Activated T-cell treated with anti-CD3 and anti-CD28 coated beads, Interleukin-2, amount 50 U/mL, for 48 hours (primary cell): ENCODE measurements at places on chromosomes 11 and 22.

DNA sequence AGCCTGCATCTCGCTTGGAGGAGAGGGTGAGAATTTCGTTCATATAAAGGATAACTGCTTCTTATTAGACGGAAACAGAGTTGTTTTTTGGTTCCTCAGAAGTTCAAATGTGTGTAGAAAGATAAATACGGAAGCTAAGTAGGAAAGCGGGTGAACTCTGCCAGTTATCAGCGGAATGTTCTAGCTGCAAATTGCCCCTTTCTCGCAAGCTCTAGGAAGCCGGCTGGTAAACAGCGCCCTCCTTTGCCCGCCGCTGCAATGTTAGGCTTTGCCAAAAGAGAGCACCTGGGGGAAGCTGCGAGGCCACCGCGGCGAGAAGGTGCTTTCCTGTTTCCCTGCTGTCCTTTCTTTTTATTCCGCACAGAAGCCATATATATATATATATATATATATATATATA is 67.0 kb downstream of the IGLL5 start:
- peak; percentile 60 for DNase-seq

GRCh38 chr11:113242767-113243397 is 71.5 kb upstream of the TTC12 start:
- no peak for DNase-seq

- DNase-seq, result peak; percentile 38
Observed at GRCh38 chr22:18000441-18001039, 23.8 kb downstream of the MICAL3 start.

GRCh38 chr11:134752964-134753770 is 341.1 kb upstream of the B3GAT1 start:
- DNase-seq, result no peak

DNA sequence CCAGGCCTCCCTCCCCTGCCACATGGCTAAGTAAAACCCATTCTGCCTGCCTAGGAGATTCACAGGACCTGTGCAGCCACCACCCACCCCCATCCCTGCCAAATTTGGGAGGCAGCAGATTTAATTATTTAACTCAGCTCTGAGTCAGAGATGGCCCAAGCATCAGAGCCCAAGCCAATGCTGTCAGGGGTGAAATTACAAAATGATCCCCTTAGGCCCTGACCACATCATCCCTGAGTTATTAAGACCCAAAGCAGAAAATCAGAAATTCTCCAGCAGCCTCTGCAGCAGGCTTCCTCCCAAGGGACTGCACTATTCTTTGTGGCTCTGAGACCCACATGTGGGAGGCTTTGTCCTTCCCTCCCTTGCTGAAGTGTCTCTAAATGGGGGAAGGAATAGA is 52.8 kb upstream of the RRAS2 start:
- no peak for DNase-seq

DNA sequence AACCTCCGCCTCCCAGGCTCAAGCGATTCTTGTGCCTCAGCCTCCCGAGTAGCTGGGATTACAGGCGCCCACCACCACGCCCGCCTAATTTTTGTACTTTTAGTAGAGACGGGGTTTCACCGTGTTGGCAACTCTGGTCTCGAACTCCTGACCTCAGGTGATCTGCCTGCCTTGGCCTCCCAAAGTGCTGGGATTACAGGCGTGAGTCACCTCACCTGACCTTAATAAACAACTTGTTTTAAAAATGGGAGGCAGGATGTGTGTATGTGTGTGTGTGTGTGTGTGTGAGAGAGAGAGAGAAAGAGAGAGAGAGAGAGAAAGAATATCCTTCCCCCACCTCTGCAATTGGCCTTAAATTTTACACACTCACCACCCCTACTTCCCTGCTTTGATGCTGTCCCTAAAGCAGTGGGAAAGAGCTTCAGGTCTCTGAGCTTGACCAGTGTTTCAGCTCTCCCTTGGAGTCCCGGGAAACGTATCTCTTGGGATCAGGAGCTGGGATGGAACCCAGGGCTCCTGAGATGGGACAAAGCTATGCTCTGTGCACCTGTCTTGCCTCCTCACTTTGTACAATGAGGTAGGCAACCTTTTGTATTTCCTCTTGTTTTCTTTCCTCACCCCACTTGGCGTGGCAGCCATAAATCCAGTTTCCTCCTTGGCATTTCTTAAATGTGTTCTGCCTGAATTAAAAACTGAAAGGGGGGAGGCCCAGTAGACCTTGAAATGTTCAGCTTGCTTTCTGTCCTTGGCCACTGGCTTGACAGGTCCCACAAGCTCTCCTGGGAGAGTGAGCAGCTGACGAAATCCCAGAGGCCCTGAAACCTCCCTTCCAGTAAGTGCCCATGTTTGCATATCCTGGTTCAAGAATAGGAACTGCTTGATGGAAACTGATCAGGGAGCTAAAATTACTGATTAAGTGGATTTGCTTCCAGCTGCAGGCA is 17.8 kb upstream of the XBP1 start:
- DNase-seq, result no peak

- no peak for DNase-seq
Observed at GRCh38 chr11:8987446-8987845, 16.4 kb downstream of the NRIP3 start.

DNA sequence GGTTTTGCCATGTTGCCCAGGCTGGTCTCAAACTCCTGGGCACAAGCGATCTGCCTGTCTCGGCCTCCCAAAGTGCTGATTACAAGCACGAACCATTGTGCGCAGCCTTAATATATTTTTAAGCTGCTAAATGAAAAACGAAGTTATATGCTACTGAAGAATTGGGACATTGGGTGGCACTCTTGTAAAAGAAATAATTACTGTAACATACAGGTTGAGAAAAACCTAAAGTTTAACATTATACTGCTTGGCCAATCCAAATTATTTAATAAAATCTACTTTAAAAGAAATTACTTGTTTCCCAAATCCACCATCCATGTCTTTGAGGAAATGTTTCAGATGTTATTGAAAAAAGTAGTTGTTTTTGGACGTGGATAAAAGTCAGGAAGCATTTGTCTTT is 37.9 kb upstream of the ARHGAP32 start:
- no peak for DNase-seq

GRCh38 chr22:36221799-36222751 is 17.3 kb downstream of the APOL2 start:
- DNase-seq, result peak; percentile 69

- DNase-seq, result no peak
Observed at GRCh38 chr22:46245511-46245910, 4.6 kb downstream of the CDPF1 start.

DNA sequence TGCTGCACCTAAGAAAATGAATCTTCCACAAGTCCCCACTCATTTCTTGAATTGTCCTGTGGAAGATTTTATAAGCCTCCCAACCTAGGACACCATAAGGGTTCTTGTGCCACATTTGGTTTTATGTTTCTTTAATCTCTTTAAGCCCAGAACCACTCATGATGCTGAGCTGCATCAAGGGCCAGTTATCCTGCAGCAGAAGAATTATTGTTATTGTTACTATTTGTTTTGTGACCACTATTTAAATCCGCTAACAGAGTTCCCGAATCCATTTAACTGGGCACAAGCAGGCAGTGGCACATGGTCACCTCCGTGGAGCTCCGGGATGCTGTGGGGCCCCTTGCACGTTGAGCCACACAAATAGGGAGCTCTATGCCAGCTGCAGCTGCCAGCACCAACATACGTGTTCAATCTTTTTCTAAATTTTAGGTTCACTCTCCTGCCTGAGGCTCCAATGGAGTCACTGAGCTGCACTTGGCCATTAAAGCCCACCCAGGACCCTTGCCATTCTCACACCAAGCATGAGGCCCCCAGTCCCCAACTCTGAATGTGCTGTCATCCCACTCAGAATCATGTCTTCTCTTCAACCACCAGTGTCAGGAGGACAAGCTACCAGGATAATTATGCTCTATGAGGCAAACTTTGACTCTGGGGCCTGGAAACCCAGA is 60.6 kb downstream of the DGCR2 start:
- DNase-seq, result no peak

DNA sequence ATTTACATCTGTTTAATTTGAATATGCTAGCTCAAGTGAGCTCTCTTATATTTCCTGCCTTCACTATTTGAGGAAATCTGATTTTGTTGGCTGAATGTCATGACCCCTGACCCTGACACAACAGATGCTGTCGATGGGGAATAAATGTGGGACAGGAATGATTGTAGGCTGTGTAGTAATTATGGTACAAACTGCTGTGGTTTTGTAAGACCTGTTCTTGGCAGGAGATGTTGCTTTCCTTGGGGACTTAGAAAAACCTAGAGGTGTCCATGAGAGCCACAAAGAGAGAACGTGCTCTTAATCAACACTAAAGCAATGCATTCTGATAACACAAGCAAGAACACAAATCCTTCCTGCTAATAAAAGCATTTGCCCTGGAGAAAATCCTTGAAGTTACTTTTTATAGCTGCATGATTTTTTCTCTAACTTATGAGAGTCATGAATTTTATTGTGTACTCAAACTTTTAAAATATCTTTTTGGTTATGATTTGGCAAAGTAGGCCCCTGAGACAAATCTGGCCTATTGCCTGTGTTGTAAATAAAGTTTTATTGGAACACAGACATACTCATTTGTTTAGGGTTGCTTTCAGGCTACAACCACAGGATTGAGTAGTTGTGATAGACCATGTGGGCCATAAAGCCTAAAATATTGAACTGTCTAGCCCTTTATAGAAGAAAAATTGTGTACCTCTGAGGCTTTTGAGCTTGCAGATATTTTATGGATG is 90.2 kb downstream of the DDX10 start:
- DNase-seq, result no peak

DNA sequence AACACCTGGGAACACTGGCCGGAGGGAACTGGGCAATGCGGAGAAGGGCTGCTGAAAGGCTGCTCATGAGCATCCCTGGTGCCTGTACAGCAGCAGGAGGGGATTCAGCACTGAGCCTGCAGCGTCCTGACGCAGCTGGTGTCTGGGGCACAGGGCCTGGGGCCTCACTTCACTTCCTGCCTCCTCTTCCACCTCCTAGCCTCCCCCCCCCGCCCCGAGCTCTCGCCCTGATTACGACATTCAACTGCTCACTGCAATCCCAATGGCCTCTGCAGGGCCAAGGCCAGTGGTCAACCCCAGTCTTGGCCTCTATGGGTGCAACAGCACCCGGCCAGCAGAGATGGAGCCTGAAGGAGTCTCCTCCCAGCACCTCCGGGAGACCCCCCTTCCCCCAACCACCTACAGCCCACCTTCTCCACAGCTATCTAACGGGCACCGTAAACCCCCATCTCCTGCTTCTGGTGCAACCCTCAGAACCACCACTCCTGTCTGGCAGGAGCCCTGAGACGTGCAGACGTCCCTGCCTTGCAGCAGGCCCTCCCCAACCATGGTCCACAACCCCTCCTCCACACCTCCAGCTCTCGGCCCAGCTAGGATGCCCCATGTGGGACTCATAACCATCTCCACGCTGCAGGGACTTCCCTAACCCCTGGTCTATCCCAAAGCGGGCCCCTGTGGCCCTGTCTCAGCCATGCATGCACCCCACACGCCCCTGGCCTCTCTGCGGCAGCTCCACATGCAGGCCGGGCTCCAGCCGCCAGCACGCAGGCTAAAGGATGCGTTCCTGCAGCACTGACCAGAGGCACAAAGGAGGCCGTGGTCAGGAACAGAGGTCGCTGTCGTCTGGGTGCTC is 38.2 kb downstream of the BRD1 start:
- DNase-seq, result peak; percentile 36

GRCh38 chr11:100709233-100709957 is 22.3 kb downstream of the ARHGAP42 start:
- no peak for DNase-seq

GRCh38 chr11:116657842-116658825 is 114.7 kb downstream of the BUD13 start:
- DNase-seq, result no peak

- DNase-seq, result peak; percentile 49
Observed at GRCh38 chr22:33579448-33580093, 340.7 kb downstream of the LARGE1 start.

DNA sequence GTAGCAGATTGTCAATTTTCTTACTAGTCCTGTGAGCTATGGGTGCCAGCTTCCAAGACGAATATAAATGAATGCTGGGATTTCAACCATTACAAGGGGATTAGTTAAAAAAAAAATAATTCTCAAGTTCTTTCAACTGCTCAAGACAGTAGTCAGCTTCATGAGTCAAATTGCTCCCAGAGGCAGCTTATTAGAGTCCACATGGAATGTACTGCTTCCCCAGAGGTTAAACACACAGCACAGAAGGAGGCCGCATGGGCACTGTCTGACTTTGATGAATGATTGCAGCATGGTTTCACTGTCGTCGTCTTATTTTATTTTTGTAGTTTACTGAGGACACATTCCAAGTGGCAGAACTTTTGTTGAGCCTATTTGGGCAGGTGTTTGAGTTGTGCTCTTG is 563.2 kb downstream of the TMEM135 start:
- DNase-seq, result no peak

DNA sequence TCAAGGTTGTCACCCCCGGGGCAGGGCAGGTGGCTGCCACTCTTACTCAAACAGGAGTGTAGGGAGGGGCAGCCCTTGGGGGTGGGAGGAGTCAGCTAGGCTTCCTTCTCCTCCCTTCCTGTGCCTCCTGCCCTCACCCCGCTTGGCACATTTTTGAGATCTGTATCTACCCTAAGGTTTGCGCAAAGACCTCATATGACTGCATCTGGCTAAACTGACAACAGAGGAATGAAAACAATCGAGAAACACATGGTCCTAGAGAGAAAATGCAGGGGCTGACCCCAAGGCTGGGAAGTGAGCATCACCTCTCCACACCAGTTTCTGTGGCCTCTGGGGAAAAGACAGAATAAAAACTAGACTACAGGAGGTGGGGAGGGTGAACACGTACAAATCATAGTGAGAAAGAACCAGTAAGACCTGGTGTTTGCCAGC is 28.1 kb downstream of the IGSF9B start:
- DNase-seq, result peak; percentile 85

- no peak for DNase-seq
Observed at GRCh38 chr11:61645179-61645868, 34.9 kb upstream of the DAGLA start.

- DNase-seq, result no peak
Observed at GRCh38 chr11:128988242-128988970, 45.7 kb upstream of the TP53AIP1 start.

- DNase-seq, result no peak
Observed at GRCh38 chr11:109507836-109508561, 86.0 kb downstream of the C11orf87 start.

DNA sequence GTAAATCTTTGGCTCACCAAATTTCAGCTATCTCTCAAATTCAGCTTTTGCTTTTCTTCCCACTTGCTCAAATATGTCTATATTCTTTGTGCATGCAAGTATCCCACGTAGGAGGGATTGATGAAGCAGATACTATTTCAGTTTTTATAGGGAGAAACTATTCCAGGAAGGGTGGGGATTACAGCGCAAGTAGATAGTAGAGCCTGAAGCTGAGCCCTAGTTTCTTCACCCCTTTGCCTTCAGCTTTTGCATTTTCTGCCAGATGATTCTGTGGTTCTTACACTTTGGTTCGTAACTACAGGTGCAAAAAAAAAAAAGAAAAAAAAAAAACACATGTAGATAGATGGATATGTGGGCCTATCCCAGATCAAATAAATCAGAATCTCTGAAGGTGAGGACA is 3.1 kb upstream of the ACP2 start:
- no peak for DNase-seq

GRCh38 chr11:106061249-106061784 is 15.8 kb downstream of the KBTBD3 start:
- no peak for DNase-seq
